ENCODE measurements at places on chromosomes 4 and X.

GRCh38 chrX:150489359-150490015, 78.9 kb upstream of the MTM1 start:
- DNase-seq = no peak

DNA sequence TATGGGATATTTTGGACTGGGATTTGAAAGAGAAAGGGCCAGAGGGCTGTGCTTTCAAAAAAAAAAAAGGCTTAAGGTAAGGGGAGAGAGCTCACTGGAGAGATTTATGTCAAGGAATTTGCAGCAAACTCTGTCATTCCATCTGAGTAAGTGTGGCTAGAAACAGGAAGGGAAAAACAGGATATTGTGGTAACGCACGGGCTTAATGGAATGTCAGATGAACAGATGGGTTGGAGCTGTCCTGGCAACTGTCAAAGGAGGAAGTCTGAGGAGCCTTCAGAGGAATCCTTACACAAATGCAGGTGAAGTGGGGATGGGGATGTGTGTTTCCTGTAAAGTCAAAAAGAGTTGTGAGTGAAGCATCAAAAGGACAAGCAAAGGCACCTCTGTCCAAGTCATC, 15.1 kb upstream of the NKX3-2 start:
- peak; percentile 62 for DNase-seq

DNA sequence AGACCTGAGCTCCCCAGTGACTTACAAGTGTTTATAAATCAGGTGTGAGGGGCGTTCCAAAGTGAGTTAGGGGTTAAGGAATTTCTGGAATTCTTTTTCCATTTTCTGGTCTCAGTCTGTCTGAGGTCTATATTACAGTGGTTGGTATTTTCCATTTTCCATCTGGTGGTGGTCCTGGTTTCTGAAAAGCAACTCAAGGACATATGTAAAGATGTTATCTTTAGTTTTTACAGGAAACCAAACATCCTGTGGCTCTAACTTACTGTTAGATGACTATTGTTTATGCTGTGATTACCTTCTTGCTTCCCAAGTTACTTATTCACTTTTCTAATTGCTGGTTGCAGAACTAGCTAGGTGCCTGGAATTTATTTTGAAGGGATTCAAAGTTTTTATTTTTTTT, 53.5 kb upstream of the IL21 start:
- no peak for DNase-seq

DNA sequence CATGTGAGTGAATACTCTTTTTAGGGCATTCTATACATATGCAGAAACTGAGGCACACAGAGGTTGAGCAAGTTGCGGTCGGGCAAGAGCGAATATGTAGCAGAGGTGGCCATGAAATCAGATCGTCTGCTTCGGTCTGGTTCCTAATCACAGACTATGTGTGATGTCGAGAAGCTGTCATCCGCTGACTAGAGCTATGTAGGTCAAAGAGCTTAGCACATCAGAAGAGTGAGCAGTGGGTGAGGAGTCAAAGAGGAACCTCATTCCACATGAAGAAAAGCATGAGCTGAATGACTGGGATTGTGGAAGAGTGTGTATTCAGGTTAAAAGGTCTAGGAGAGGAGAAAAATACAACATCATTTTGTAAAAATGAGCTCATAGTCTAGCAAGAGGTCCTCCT, 19.0 kb downstream of the GAB3 start:
- no peak for DNase-seq
